ENCODE measurements at places on chromosomes 11 and 22.

DNA sequence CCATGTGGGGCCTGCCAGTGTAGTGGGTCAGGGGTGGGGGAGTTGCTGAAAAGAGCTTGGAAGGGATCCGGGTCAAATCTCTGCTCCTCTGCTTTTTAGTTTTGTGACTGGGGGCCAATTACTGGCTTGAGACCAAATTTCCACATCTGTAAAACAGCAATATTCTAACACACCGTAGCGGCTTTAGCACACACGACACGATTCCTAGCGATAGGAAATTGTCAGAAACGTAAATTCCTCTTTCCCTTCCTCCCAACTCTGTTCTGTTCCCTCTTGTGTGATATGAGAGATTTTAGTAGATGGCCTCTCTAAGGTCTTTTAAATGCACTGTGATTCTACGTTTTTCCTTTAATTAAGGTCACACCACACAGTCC is 71.9 kb downstream of the MICAL2 start:
- no peak for DNase-seq

- no peak for DNase-seq
These were observed 86.2 kb upstream of the SORL1-AS1 start for GRCh38 chr11:121539000-121539399.

DNA sequence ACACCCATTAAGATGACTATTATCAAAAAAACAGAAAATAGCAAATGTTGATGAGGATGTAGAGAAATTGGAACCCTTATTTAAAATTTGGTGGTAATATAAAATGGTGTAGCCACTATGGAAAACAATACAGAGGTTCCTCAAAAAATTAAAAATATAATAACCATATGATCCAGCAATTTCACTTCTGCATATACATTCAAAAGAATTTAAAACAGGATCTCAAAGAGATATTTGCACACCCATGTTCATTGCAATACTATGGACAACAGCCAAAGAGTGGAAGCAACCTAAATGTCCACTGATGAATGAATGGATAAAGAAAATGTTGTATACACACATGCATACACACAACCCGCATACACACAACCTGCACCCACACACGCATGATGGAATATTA is 102.2 kb downstream of the FAM168A start:
- no peak for DNase-seq

GRCh38 chr11:121389651-121390050 is 62.5 kb upstream of the SORL1 start:
- no peak for DNase-seq

DNA sequence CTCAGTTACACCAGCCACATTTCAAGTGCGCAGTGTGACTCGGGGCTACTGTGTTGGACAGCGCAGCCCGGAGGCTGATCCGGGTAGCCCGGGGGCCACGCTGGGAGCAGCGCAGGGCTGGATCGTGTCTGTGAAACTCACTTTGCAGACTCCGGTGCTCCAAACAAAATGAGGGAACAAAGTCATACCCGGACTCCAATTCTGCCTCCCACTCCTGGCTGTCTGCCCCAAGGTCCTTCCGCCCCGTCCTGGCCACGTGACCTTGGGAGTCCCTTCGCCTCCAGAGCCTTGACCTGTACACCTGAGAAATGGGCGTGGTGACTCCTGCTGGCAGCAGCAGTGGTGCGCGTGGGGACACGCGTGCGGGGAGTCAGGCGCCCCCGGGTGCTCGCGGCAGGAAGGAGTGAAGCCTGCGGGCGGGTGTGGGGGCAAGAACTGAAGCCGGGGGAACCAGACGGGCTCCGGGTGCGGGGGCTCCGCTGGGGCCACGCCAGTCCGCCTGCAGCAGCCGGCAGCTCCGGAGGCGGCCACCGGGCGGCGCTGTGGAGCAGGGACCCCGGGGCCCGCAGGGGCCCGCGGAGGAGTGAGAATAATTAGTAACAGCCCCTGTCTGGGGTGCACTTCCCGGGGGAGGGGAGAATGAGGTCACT is 42.4 kb downstream of the KCNJ4 start:
- peak; percentile 23 for DNase-seq

DNA sequence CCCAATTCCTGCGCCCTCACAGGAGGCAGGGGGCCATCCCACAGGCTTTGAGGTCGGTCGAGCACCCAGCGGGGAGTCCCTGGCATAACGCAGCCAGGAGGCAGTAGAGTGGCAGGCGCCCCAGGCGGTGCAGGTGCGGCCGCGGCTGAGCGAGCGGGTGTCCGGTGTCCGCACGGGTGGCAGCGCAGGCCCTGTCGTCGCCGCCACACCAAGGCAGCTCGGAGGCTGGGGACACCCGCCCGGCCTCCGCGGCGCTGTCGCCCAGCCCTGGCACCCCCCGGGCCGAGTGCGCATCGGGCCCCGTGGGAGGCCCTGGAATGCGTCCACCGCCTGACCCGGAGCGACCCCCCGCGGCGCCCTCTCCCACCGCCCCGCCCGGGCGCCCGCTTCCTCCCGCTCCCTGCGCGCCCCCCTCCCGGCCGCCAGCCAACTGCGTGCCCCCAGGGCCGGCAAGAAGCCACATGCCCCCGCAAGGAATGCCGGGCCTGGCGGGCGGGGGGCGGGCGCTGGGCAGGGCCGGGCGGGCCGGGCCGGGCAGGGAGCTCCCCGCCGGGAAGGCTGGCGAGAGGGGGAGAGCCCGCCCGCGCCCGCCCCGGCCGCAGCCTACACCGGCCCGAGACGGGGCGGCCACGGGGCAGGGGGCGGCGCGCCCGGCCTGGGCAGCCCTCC is 33.9 kb downstream of the PRDM11 start:
- DNase-seq = no peak

- no peak for DNase-seq
These were observed 281.0 kb upstream of the C11orf87 start for GRCh38 chr11:109140857-109141515.

GRCh38 chr11:74671520-74672196 is 59.6 kb downstream of the CHRDL2 start:
- DNase-seq = no peak

DNA sequence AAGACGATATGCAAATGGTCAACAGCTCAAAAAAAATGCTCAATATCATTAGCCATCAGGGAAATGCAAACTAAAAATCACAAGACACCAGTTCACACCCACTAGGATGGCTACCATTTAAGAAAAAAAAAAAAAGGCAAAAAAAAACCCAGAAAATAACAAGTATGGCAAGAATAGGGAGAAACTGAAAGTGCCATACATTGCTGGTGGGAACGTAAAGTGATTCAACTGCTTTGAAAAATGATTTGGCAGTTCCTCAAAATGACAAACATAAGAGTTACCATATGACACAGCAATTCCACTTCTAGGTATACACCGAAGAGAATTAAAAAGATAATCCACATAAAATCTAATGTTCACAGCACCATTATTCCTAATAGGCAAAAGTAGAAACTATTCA is 47.5 kb downstream of the PICALM start:
- DNase-seq = no peak

DNA sequence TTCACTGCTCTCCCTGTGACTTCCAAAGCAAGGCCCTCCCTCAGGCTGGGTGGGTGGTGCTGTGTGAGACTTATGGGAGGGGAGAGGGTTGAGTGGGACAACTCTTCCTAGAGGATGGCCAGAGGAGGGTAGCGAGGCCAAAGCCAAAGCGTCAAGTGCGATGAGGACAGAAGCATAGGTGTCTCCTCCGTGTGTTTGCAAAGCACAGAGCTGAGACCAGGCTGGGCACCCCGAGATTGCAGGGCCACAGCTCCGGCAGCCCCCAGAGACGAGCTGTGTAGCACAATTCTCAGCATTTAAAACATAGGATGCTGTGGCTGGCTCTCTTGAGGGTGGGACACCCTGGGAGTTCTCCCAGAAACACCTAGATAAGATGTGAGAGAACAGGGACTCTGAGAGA is 1374.5 kb downstream of the BRD1 start:
- no peak for DNase-seq

- DNase-seq = no peak
These were observed 8.5 kb downstream of the SWAP70 start for GRCh38 chr11:9672288-9672916.
